ENCODE measurements at places on chromosomes 7 and 10. TPM values are rescaled to one million over a fixed set of nuclear protein-coding genes. Genes with fewer than 3 reads are reported as not detected.

- DNase-seq = no peak
Measured at GRCh38 chr7:140597428-140597949, 43.1 kb downstream of the DENND2A start.

DNA sequence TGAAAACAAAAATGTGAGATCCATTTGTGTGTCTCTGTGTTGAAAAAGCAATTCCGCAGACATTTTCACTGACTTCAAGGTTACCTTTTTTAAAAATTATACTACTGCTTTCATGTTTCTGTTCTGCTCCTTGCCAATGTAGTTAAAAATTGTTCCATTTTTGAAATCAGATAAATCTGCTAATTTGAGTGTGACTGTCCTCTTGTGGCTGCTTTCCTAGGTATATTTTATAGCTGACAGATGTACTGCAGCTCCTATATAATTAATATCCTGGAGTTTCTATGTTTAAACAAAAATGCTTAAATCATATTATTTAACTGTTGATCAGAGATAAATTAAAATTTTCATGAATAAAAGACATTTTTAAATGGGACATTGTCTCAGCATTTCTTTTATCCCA is 177.6 kb upstream of the LRRTM3 start:
- no peak for DNase-seq

The NEUROG3 gene
- 0.66 TPM for total RNA-seq

The CRHR2 gene
- not detected for total RNA-seq

The SNX10 gene
- total RNA-seq = 1.9 TPM

The MACROH2A2 gene
- total RNA-seq = 16.2 TPM

The CLCN1 gene
- not detected for total RNA-seq
